ENCODE measurements at places on chromosomes 5 and 9. TPM values are rescaled to one million over a fixed set of nuclear protein-coding genes. Genes with fewer than 3 reads are reported as not detected.

DNA sequence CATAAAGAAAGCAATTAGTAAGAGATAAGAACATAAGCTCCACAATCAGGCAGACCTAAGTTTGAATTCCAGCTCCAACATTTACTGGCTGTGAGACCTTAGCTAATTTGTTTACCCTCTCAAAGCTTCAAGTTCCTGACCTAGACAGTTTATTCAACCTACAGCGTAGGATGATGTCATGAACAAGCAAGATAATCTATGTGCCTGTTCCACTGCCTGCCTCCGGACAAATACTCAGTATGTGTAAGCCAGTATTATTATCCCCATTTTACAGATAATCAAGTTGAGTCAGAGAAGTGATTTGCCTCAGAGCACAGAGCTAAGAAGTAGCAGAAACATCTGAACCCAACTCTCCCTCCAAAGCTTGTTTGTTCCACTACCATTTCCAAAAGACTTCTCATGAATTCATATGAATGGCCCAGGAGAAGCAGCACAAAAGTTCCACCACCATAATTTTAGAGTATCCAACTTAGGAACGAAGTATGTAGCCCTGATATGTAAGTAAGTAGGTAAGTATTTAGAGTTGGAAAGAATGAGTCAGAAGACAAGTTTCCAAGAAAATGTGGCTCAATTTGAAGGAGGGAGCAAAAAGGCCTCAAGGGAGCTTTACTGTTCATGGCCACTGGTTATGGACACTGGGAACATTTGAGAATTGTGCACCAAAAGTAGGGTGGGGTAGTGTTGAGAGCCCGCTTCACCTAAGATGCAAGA lies 398.2 kb downstream of the NFIB start:
- DNase-seq: no peak

DNA sequence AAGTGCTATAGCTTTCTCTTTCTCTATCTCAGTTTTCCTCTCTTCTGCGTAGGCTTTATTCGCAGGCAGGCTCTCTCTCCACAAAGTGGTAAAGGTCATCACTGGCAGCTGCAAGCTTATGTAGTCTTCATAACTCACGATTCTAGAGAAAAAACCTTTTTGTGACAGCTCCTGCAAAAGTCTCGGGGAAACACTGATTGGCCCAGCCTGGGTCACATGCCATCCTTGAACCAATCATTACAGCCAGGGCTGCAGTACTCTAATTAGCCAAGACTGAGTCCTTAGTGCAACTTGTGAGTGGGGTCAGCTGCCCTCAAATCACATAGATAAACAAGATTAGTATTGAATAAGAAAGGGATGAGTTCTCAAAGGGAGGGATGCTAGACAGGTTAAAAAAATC lies 18.3 kb upstream of the FRMPD1 start:
- no peak for DNase-seq

DNA sequence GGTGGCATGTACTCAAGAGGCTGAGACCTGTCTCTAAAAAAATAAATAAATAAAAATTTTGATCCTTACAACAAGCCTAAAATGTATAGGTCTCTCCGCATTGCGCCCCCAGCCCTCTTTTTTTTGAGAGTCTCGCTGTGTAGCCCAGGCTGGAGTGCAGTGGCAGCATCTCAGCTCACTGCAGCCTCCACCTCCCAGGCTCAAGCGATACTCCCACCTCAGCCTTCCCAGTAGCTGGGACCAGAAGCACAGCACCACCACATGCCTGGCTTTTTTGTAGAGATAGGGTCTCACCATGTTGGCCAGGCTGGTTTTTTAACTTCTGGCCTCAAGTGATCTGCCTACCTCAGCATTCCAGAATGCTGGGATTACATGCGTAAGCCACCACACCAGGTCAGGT lies 2.2 kb upstream of the GARIN3 start:
- DNase-seq: no peak

DNA sequence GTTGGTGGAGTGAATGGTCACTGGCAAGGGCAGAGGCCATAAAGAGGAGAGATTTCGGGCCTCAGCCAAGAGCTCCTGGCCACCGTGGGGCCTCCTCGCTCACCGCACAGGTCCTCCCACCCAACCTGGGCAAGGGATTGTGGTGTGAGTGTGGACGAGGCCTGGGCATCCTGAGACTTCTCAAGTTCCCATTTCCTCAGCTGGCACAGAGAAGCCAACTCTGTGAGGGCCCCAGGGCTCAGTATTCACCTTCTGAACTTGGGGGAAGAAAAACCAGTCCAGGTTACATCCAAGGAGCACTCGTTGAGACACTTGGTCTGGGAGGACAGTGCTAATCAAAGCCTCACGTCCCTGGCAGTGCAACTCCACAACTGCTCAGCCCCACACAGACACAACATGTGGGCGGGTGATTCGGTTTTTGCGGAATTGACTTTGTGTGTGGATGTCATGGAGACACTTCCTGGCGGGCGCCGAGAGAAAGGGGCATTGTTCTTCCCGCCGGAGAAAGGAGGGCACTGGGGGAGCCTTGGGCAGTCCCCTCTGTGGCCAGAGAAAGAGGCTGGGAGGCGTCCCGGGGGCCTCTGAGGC lies 28.5 kb upstream of the NKD2 start:
- peak; percentile 29 for DNase-seq

GRCh38 chr9:129235931-129236331 lies 57.9 kb upstream of the IER5L start:
- no peak for DNase-seq

DNA sequence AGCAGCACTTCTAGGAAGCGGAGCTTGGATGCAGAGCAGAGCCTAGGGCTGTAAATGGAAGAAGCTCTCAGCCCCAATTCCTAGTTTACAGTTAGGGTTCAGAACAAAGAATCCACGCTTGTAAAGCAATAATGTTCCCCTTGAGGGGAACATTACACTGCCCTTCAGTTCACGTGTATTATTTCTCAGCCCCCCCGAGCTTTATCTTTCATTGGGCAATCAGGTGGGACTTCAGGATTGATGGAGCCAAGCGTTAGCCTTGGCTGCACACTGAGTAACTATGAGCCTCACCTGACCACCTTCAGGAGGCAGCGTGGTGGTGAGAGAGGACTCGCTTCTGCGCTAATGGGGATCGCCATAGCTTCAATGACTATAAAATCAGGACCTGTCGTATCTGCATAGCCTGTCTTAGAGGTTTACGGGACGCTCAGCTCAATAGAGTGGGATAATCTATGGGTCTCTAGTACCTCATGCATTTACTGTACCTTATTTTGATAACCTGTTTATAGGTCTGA lies 157.0 kb upstream of the RASEF start:
- DNase-seq: no peak

DNA sequence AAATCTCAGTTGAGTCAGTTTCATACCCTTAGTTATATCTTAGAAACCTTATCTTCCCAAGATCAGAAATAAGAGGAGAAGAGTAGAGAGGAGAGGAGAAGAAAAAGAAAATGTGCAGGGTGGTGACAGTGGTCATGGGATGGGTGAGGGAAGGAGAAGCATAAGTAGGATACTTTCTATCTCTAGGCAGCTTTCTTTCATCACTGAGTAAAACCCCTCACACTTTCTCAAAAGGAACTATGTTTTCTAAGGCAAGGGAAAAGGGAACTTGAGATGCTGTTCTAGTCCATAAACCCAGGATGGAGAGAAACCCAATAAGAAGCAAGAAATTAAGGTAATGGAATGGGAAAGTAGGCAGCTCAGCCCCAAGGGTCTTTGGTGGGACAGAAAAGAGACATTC lies 225.3 kb downstream of the MCTP1 start:
- no peak for DNase-seq

- no peak for DNase-seq
Observed at GRCh38 chr9:108687006-108687987, 168.5 kb downstream of the ACTL7B start.

DNA sequence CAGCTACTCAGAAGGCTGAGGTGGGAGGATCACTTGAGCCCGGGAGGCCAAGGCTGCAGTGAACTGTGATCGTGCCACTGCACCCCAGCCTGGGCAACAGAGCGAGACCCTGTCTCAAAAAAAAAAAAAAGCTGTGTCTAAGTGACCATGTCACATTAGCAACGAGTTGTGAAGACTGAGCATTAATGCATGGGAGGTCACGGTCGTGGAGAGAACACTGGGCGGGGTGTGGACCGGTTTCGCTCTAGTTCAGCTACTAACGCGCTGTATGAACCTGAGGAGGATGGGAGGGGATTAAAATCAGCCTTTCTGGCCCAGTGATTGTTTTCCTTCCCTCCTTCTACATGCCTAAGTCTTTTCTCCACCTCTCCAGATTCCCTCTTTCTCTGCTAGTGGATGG lies 56.7 kb upstream of the CARTPT start:
- DNase-seq: no peak

DNA sequence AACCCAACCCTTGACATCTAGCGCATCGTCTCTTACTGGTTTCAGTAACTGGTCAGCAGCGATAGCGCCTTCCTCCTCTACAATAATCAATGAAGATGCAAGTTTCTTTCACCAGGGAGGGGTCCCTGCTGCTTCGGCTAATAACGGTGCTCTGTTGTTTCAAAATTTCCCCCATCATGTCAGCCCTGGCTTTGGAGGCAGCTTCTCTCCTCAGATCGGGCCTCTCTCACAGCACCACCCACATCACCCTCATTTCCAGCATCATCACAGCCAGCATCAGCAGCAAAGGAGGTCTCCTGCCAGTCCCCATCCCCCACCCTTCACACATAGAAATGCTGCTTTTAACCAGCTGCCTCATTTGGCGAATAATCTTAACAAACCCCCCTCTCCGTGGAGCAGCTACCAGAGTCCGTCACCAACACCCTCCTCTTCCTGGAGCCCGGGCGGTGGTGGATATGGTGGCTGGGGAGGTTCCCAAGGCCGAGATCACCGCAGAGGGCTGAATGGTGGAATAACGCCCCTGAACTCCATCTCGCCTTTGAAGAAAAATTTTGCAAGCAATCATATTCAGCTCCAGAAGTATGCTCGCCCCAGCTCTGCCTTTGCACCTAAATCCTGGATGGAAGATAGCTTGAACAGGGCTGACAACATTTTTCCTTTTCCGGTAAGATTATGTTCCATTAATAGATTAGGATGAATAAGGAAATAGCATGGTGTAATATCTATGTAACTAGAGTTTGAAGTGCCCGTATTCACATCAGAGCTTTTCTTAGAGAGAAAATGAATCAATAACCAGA lies 2.2 kb downstream of the CPEB4 start:
- peak; percentile 59 for DNase-seq

RNF180 gene
- polyA plus RNA-seq: 0.65 TPM

RANBP3L gene
- not detected for polyA plus RNA-seq

SIMC1 gene
- polyA plus RNA-seq: 7.7 TPM

SH3RF2 gene
- 0.21 TPM for polyA plus RNA-seq
